ENCODE measurements at places on chromosomes 13 and 19.

DNA sequence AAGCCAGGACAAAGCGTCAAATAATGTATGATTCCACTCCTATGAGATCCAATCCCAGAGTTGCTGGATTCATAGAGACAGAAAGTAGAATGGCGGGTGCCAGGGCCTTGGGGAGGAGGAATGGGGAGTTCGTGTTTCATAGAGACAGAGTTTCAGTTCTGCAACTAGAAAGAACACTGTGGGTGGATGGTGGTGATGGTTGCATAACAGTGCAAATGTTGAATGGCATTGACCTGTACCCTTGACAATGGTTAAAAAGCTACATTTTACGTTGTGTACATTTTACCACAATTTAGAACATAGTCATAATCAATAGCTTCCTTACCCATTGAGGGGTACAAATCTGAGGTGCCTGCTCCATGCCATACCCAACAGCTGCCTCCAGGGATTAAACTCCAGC, 33.4 kb downstream of the MBD3L2B start:
- no peak for DNase-seq

- DNase-seq = peak; percentile 82
Measured at GRCh38 chr19:13100031-13100588, 2.5 kb downstream of the LYL1 start.

GRCh38 chr19:58581227-58582141, 8.3 kb upstream of the MZF1 start:
- DNase-seq = peak; percentile 92

DNA sequence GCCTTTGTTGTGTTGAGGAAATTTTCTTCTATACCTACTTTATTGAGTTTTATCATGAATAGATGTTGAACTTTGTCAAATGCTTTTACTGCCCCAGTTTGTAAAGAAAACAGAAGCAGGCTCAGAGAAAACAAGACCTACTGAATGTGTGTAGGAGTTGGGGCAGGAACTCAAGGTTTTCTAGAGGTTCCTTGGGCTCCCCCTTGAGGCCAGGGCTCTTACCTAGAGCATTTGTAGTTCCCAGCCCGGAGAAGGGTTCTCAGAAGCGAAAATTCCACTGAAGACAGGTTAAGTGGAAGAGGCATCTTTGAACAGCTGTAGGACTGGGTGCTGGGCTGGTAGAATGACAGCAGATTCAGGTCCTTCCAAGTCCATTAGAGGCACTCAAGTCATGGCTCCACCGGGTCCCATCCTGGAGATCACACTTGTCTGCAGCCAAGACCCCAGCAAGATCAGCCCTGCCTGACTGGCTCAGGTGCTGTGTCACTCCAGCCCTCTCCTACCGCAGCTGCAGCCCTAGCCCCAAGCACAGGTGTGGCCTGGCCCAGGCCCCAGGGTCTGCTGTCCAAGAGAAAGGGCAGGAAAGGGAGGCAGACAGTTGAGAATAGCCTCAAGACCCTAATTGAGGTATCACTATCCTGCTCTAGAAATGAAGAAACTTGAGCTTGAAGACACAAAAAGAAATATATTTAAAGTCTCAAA, 425.5 kb downstream of the PCDH20 start:
- no peak for DNase-seq

- DNase-seq = no peak
Measured at GRCh38 chr13:101512650-101513049, 60.2 kb downstream of the ITGBL1 start.

GRCh38 chr13:45333977-45334922, 6.7 kb downstream of the TPT1 start:
- DNase-seq = no peak

GRCh38 chr19:18291590-18292461, 10.4 kb upstream of the JUND start:
- peak; percentile 73 for DNase-seq

GRCh38 chr19:38277969-38278680, 13.8 kb downstream of the SPINT2 start:
- no peak for DNase-seq

- DNase-seq = peak; percentile 59
Measured at GRCh38 chr19:3132971-3133792, 2.7 kb upstream of the GNA15 start.

- DNase-seq = no peak
Measured at GRCh38 chr19:18669524-18669817, 14.0 kb upstream of the CRTC1 start.

GRCh38 chr13:43822969-43823368, 36.2 kb upstream of the ENOX1 start:
- no peak for DNase-seq

DNA sequence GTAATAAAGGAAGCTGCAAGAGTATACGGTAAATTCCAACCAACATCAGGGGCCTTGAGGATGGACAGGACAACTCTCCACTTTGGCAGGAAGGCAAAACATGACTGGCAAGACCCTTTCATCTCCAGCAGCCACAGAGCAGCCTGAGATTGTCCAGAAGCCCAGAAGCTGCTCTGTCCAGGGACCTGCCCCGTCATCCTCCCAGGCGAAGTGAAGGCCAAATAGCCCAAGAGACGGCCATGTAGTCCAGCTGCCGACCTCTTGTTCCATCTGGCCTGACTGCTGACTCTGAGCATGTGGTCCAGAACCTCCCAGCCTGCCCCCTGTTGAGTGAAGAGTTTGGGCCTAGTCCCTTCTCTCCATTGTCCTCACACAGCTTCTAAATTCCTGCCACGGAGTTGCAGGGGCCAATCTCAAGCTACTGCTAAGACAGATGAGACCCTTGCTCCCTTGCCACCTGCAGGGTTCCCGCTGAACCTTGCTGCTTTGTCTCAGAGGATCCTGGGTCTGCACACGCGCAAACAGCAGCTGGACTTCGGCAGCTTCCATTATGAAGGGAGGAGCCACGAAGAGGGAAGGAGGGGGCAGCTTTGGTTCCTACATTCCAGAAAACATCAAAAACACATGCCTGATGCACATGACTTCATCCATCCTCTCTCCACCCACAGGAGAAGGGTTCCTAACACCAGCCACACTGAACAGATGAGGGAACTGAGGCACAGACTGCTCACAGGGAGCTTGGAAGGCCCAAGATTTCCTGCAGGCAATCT, 196.9 kb downstream of the KATNAL1 start:
- no peak for DNase-seq

- peak; percentile 79 for DNase-seq
Measured at GRCh38 chr19:7869453-7869909, 4.7 kb downstream of the PRR36 start.

GRCh38 chr19:58572818-58573657, at the start of gene MZF1:
TSS of gene MZF1 (minus strand) at chr19:58573335. CDS start at chr19:58571389, 1,946 bp downstream.
- peak; percentile 98 for DNase-seq

GRCh38 chr19:22608441-22608840, 25.7 kb upstream of the ZNF492 start:
- no peak for DNase-seq

DNA sequence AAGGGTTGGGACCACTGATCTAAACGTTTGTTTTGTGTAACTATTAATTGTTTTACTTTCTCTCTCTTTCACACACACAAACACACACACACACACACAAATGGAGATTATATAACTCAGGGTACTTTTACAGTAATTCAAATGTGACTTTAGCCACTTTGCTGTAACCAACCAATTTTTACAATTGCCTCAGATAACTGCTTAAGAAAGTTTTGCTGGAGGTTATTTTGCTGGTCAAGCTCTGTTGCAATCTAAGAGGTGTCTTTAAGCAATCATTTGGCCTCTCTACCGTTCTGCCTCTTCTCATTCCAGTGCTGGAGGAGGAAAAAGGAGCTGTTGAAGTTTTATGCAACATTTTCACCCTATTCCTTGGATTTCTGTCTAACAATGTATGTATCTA, 63.0 kb downstream of the TBC1D4 start:
- DNase-seq = no peak

GRCh38 chr13:27151798-27152599, 19.6 kb downstream of the USP12 start:
- DNase-seq = no peak

DNA sequence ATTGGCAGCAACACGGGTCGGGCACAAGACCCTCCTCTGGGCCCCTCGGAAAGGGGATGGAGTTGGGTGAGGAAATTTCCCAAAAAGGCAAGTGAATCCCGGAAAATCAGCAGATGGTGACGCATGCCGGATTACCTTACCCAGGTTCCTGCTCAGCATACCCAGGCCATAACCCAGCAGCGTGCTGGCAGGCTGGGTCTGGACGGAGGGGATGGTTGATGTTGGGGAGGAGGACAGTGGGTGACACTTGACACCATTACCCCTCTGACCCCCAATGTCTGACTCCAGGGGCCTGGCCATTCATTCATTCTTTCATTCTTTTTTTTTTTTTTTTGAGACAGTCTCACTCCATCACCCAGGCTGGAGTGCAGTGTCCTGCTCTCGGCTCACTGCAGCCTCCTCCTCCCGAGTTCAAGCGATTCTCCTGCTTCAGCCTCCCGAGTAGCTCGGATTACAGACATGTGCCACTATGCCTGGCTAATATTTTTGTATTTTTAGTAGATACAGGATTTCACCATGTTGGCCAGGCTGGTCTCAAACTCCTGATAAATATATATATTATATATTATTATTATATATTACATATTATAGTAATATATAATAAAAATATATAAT, 799 bp downstream of the PVR start:
- no peak for DNase-seq

DNA sequence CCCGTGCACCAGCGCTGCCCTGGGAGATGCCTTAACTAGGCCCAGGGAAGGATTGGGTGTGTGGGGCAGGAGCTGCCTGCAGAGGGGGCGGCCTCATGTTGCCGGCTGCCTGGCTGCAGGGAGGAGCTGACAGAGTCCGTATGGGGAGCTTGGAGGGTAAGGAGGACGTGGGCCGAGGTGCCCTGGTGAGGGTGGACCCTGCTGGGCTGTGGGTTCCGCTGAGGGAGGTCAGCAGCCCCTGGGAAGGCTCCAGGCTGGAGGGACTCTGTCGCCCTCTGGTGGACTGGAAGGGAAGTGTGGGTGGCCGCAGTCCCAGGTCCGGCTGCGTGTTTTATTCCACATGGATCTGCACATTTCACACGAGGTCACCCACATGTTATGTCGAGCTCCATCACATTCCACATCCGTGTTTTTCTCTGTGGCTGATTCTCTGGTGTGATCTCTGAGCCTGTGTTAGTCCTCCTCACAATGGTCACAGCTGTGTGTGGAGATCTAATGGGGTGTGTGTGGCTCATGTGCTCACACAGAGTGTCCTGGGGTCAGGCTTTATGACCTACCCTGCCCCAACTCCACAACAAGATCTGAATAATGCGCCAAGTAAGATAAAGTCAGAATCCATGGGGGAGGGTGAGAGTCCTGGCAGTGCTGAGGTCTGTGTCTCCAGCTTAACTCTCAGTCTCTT, 1.8 kb upstream of the CEACAM8 start:
- DNase-seq = peak; percentile 68

DNA sequence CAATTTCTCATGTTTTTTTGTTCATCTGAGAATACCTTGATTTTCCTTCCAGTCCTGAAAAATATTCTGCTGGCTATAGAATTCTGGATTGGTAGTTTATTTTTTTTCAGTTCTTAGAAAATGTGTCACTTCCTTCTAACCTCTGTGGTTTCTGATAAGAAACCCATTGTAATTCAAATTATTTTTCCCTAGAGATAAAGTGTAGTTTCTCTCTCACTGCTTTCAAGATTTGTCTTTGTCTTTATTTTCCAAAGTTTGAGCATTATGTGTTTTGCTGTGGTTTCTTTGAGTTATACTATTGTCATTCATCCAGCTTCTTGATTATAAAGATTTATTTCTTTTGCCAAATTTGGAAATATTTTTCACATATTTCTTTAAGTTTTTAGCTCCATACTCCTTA, 324.0 kb upstream of the SPRY2 start:
- DNase-seq = no peak

- DNase-seq = no peak
Measured at GRCh38 chr13:111017755-111018459, 97.2 kb upstream of the ARHGEF7 start.

DNA sequence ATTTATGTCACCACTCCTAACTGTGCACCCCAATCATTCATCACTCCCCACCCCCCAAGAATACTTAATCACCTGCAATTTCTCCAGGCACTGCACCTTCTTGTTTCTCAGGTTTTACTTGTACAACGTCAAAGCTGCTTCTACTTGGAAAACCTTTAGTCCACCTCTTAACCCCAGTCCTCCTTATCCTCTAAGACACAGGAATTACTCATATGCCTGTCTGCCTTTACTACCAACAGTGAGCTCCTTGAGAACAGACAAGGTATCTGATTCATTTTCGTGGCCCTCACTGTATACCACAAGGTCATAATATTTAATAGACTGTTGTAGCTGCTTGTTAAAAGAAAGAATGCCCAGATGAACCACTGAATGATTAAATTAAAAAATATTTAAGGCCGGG, 21.0 kb upstream of the NDFIP2 start:
- no peak for DNase-seq

GRCh38 chr19:7682175-7682855, 1.7 kb downstream of the TRAPPC5 start:
- no peak for DNase-seq

DNA sequence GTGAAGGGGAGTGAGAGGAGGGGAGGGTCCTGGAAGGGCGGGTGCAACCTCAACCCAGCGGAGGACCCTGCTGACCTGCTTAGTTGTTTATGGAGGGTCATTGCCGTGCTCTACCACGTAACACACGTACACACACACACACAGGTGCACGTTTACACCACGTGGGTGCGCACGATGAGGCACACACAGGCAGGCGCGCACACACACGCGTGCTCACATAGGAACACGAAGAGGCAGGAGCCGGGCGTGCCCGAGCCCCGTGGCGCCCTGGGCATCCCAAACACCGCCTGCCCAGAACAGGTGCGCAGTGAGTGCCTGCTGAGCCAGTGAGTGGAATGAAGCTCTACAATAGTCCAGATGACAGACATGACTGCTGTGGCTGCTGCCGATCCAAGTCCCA, 11.2 kb upstream of the MADCAM1 start:
- DNase-seq = no peak

- no peak for DNase-seq
Measured at GRCh38 chr13:45231722-45232121, 30.9 kb upstream of the KCTD4 start.

DNA sequence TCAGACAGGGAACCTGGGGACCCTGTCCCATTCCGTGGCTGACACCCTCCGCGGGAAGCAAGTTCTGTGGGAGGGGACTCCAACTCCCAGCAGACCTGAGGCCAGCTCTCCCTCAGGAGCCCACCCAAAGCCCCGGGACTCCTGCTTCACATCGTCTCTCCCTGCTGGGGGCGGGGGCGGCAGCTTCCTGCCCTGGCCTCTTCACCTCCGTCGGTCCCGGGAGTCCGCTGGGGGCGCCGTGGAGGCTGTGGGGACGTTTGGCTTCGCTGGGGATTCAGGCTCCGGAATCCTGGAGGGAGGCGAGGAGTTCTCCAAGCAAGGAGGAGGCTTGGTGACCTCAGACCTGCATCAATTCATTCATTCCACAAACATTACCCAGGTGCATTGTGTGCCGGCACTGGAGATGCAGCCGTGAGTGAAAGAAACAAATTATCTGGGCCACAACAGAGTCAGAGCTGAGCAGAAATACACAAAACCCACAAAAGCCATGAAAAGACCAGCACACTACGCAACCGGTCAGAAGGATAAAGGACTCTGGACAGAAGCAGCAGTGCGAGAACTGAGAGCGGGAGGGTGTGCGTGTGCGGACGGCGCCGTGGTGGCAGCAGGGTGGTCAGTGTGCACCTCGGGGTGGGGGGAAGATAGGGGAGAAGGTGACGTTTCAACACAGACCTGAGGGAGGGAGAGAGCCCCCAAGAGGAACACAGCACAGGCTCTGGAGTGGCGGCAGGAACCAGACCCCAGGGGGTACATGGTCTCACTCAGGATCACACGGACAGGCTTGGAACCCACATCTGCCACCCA, 19.0 kb downstream of the EPS8L1 start:
- no peak for DNase-seq

All from activated CD4-positive, CD25-positive, alpha-beta regulatory T cell treated with anti-CD3 and anti-CD28 coated beads, Interleukin-2, amount 50 U/mL, for 72 hours (primary cell).